ENCODE measurements at places on chromosomes 12 and 14.
A peak's percentile ranks its signal among the peaks of the same experiment; 100 is the strongest.

- DNase-seq: no peak
Observed at GRCh38 chr14:67357969-67358354, 1.6 kb downstream of the ATP6V1D start.

DNA sequence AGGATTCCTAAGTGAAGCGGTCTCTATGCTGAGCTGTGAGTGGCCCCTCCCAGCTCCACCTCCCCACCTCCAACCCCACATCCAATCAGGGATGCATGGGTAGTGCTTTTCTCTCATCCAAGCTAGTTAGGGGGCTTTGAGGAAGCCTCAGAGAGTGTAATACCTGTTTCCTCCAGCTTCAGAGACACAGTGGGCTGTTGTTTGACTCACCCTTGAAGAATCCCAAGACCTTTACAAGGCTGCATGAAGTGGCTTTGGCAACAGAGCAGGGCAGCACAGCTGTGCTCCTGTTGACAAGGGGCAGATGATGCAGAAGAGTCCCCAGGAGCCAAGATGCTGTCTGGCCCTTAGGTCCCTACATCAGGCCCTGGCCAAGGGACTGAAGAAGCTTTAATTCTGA, 27.1 kb upstream of the CLMN start:
- DNase-seq: no peak

- DNase-seq: no peak
Observed at GRCh38 chr12:120239776-120240494, 25.6 kb downstream of the PXN start.

- DNase-seq: no peak
Observed at GRCh38 chr14:73323896-73324399, 86.6 kb downstream of the PAPLN start.

DNA sequence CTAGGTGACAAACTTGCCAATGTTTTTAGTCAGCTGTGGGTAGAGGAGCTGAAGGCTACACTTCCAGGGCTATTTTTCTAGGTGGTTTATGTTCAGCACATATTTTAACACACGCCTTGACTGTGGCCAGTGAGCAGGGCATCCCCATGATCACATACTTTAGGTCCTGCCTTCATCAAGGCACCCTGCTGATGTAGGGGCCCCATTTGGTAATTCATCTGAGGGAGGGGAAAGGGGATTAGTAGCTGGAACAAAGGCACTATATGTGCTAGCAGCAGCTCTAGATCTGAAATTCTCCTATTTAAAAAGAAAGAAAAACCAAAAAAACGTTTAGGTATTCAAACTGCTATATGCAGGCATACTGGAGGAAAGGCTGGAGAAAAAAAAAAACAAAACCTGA, 14.5 kb downstream of the EGLN3 start:
- DNase-seq: no peak

DNA sequence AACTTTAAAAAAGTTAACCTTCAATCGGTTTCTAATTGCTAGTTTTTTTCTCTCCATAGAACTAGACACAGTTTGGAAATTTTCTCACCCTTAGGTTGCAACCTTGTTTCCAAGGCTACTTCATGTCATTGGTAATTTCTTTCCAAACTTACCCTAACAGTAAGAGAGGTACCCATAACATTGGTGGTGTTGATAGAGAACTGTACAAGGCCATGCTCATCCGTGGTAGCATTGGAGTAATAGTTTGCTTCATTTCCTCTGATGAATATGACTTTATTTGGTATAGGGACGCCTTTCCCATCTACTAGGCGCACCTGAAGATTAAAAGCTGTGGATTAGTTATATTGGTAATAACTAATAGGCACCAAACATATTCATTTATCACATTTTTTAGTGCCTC, 11.6 kb downstream of the A2M start:
- no peak for DNase-seq

GRCh38 chr14:91335191-91336092, 82.2 kb downstream of the CCDC88C start:
- no peak for DNase-seq

DNA sequence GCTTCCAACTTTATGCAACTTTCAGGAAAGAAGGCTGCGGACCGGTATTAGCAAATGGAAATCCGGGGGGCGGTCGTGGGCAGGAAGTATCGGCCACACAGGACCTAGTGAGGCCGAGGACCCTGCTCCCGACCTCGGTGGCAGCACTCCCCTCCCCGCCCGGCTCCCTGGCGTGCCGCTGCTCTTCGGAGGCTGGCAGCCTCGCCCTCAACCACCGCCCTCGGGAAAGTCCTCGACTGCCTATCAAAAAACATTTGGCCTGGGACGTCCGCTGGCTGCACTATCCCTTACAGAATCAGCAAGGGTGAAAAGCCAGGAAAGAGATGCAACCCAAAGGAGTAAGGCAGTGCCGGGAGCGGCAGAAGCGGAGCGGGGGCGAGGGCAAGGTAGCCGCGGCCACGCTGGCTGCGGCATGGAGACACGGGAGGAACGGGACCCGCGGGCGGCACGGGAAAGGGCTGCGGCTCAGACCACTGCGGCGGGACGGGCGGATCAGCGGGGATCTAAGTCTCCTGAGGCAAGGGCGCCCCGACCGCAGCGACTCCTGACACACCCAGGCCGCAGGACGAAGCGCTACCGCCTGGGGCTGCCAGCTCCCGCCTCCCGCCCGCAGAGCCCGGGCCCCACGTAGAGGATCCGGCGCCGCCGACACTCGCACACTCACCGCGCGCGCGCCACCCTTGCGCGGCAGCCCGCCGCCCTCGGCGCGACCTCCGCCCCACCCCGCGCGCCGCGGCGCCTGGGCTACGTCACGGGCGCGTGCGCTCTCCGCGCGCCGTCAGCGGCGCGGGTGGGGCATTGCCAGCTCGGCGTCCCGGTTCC, at the start of the genes BBOF1 and ENTPD5:
BBOF1 (plus strand) TSS at position 764 of the 822 bp plus-strand sequence. CDS start 130 bp downstream, outside the sequence.
ENTPD5 (minus strand) TSS at position 703 of the 822 bp plus-strand sequence. CDS start 31,186 bp downstream, outside the sequence.
- DNase-seq: peak; percentile 16

DNA sequence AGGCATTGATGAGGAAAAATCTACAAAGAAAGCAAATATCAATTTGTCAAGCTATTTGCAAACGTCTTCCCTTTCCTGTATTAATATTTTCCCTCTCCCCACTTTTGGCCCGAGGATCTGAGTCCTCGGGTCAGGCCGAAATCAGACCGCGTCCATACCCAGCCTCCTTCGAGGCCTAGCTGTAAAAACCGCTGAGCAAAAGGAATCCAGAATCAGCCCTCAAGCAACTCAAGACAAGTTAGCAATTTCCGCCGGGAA, 353 bp upstream of the MAPK1IP1L start:
- DNase-seq: no peak

GRCh38 chr12:77082021-77082420, 16.7 kb upstream of the E2F7 start:
- no peak for DNase-seq

- DNase-seq: no peak
Observed at GRCh38 chr12:24535334-24536069, 413.4 kb downstream of the BCAT1 start.

GRCh38 chr12:126210448-126210847, 1145.2 kb downstream of the AACS start:
- no peak for DNase-seq

GRCh38 chr14:55624913-55625312, 44.9 kb downstream of the KTN1 start:
- no peak for DNase-seq

DNA sequence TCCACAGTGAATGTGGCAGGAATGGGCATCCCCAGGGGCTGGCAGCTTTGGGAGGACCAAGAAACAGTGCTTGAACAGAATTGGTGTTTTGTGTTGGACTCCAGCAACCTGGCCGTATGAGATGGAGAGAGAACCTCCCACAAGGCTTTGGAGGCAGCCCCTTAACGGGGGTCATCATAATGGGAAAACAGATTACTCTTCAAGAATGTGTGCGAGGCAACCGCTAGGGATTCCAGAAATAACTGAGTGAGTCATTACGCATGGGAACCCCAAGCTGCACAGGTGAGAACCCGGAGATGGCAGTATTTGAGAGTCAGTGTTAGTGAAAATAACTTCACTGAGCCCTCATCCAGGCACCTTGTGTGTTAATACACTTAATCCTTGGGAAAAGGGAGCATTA, 567.8 kb upstream of the TBX3 start:
- DNase-seq: no peak

DNA sequence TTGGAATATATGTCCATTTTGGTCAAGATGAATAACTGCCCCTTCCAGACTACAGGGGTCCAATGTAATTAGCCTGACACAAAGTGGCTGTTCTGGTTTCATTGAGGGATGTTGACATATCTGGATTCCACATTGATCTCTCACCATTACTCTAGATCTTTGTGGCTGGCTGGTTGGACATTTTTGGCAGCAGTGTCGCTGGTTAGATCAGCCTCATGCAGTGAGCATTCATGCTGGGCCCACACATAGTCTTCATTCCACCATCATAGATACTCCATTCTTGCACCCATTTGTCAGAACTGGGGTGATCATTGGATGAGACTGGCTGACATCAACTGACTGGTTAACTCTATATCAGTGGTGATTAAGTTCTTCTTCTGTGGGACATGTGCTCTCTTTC, 74.4 kb downstream of the MGST1 start:
- DNase-seq: no peak

DNA sequence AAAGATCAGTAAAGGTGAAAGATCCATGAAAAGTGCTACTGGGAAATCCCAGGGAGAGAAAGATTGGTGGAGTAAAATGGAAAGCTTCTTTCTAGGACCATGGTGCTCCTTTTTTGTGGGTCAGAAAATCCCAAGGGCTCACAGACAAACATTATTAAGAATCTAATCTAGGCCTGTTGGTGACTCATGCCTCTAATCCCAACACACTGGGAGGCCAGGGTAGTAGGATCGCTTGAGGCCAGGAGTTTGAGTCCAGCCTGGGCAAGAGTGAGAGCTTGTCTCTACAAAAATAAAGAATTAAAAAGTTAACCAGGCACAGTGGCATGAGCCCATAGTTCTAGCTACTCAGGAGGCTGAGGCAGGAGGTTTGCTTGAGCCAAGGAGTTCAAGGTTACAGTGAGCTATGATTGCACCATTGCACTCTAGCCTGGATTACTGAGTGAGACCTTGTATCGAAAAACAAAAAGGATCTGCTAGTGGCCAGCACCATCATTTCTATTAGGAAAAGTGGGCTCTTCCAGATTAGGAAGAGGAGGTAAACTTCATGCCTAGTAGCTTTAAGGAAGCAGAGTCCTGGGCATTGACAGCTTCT, 43.0 kb downstream of the TXNRD1 start:
- no peak for DNase-seq

GRCh38 chr12:46578190-46578982, 205.8 kb upstream of the SLC38A2 start:
- DNase-seq: no peak

GRCh38 chr12:33156042-33156441, 259.5 kb upstream of the PKP2 start:
- DNase-seq: no peak

DNA sequence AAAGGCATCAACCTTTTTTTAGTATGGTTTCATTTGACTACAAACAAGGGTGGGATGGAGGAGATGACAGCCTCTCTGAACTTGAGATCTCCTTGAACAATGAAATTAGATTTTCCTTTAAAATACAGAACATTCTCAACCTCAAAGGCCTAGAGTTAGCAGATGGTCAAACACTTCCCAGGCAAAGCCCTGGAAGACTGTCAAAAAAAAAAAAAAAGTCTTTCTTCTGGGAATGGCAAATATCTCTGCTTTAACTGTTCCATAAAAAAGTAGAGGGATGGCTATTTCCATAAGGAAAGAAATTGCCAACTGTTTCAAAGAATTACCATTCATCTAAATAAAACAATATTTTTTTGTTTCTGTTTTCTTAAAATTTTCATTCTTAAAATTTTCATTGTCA, 870.8 kb downstream of the GALC start:
- no peak for DNase-seq

GRCh38 chr12:4807813-4808212, 87.6 kb downstream of the GALNT8 start:
- no peak for DNase-seq

DNA sequence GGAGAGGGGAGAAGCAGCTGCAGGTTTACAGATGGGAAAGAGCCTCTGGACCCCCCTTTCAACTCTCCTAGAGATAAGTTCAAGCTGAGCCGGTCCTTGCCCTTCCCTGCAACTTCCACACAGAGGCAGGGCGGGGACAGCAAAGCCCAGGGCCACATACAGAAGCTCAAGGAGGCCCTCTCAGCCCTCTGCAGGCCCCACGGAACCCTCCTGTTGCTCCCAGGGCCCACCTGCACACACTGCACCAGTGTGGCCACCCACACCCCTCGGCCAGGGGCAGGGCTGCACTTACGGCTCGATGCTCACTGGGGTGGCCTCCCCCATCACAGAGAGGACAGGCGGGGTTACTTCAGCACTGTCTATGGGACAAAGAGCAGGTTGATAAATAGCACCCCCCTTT, 13.0 kb upstream of the PNMA1 start:
- DNase-seq: no peak
